Left ventricle myocardium inferior (tissue), 1 donor: ENCODE measurements at places on chromosomes 4 and X.

DNA sequence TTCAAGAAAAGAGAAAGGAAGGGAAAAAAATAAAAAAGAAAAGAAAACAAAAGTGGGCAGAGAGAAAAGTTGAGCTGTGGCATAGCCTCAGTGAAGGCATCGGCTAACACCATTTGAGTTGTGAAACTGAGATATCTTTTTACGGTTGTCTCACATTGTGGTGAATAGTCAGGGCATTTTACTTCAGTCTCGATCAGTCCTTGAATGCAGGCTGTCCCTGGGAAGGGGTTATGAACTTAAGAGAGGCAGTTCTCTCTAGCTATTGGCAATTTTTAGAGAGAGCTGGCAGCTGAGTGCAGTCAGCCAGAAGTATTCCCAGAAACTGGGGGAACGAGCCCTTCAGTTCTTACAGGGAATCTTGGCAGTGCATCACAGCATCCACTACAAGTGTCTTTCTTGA lies 93.5 kb upstream of the SLC6A14 start:
- H3K4me1 ChIP-seq: no peaks in the 10 kb centered on the region
- no peaks in the 10 kb centered on the region for H3K36me3 ChIP-seq
- H3K27me3 ChIP-seq: no peaks in the 10 kb centered on the region
- DNase-seq: no peak
- no peak overlapping the region for H3K27ac ChIP-seq
- no peak overlapping the region for H3K4me3 ChIP-seq

- H3K27ac ChIP-seq: no peak overlapping the region
- no peak overlapping the region for H3K4me3 ChIP-seq
- no peaks in the 10 kb centered on the region for H3K27me3 ChIP-seq
Measured at GRCh38 chr4:19248023-19248422, 1003.7 kb upstream of the SLIT2 start.

DNA sequence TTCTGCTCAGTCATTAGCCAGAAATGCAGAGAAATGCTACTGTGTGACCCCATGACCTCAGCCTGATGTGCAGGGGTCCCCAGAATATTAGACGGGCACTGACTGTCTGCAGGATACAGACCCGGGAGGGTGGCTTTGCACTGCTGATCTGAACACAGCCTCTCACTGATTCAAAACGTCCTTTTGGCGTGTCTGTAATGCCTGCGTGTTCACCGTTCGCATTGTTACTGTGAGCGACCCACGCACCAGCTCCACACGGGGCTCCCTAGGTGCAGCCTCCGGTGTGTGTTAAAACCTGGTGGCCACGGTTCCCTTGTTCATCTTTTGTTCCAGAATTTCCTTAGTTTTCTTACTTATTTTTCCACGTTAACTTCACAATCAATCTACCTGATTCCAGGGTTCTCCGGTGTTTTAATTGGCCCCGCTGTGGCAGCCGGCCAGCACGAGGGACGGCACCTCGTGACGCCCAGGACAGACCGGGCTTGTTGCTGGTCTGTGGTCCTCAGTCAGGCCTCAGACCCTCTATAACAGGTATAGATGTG lies 32.0 kb upstream of the SPON2 start:
- H3K4me1 ChIP-seq: peaks cover 50% of the 10 kb centered on the region
- no peak overlapping the region for H3K27ac ChIP-seq
- H3K4me3 ChIP-seq: no peak overlapping the region
- no peak for DNase-seq
- H3K36me3 ChIP-seq: no peaks in the 10 kb centered on the region

DNA sequence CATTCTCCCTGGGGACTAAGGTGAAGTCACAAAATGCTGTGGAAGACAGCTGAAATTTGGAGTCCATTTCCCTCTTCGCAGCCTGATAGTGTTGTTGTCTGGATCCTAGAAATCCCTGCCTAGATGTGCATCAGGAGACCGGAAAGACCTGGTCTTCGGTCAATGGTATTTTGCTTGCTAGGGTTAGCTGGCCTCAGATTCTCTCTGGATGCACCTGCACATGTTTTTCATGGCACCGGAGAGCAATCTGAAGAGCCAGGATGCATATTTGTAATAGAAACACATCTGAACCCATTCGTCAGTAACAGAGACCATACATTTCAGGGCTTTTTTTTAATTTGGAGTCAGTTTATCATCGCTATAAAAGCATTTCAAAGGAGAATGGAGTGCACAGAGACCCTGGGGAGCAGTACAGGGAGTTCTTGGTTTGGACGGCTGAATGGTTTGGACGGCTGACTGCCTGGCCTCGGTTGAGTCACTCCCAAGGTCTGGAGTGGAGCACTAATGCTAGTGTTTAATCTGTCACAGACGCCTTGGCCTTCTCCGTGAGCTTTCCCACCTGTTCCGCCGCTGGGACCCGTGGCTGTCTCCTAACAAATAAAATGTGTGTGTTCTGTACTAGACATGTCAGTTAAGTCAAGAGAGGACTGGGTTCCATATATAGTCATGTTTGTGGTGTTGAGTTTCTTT lies 7.5 kb upstream of the PDLIM3 start:
- peak overlapping the region; percentile 59 for H3K27ac ChIP-seq
- DNase-seq: peak; percentile 80
- H3K4me3 ChIP-seq: no peak overlapping the region
- H3K4me1 ChIP-seq: peaks cover 18% of the 10 kb centered on the region
